ENCODE measurements at places on chromosomes 3 and 15.

- DNase-seq, result no peak
These were observed 61.8 kb upstream of the ATP13A3 start for GRCh38 chr3:194548346-194549321.

- DNase-seq, result peak; percentile 54
These were observed 225 bp downstream of the RHOA start for GRCh38 chr3:49411535-49411967.

- no peak for DNase-seq
These were observed 336.5 kb upstream of the ALCAM start for GRCh38 chr3:105030211-105030610.

- no peak for DNase-seq
These were observed 211.1 kb upstream of the GADL1 start for GRCh38 chr3:31105438-31106077.

DNA sequence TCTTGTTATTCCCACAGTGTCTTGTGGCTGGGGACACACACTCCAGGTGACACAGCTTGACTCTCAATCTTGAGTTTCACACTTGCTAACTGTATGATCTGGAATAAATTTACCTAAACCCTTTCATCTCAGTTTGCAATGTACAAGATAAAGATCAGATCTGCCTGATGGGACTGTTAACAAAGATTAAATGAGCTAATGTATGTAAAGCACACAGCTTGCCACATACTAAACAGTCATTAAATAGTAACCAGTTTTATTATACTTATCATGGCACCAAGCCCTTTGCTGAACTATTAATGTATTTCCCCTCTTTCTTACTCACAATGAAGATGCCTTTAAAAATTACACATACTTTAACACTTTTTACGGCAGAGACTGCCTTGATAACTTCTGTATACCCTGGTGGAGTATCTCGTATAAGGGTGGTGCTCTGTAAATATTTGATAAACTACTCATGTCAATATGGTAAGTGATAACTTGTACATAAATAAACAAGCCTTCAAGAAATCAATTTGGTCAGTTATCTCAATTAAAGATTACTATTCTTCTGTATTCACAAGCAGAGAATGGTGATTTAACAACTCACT lies 184.5 kb downstream of the STAG1 start:
- DNase-seq, result no peak

DNA sequence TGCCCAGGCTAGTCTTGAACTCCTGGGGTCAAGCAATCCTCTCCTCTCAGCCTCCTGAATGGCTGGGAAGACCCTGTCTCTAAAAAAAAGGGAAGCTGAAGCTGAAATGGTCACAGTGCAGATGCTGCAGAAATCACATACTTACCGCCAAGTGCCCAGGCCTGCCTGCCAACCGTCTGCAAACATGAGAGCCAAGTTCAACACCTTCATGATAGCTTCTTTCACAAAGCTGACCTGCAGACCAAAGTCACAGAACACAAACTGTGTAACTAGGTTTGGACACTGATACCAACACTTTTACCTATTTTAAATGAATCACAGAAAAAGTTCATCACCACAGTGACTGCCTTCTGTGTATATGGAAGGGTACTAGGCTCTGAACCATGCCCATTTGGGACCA lies 22.8 kb upstream of the CYFIP1 start:
- DNase-seq, result no peak

- no peak for DNase-seq
These were observed 18.5 kb downstream of the TRANK1 start for GRCh38 chr3:36926292-36926897.

DNA sequence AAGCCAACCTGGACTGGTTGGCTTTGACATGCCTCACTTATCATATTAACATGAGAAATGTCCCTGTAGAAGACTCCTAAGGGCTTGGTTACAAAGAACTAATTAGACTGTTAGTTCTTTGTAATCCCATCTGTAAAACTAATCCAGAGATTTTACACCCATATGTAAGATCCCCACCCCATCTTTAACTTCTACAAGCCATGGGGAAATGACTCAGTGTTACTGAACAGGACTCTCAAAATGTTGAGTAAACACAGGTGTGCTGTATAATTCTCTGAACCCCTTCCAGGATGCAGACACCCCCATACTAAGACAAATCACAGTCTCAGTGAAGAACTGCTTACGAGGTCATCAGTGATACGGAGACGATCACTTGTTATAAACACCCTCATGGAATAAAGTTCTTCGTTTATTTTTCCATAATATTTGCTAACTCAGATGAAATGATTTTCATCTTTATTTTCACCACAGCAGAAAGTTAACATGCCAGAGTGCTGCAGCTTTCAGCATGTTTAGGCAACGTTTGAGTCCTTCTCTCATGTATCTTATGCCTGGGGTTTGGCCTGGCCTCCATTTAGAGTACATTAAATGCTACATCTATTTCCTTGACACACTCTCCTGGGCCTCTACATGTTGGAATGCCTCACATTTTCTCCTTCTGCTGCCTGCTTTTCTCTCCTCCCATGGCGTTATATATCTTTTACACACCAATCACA lies 55.3 kb upstream of the LEKR1 start:
- DNase-seq, result no peak

GRCh38 chr15:80695911-80696661 lies 976 bp downstream of the ABHD17C start:
- peak; percentile 63 for DNase-seq

- no peak for DNase-seq
These were observed 125.9 kb downstream of the TLE3 start for GRCh38 chr15:69971771-69972170.

- no peak for DNase-seq
These were observed 245.3 kb downstream of the MCTP2 start for GRCh38 chr15:94476686-94477085.

DNA sequence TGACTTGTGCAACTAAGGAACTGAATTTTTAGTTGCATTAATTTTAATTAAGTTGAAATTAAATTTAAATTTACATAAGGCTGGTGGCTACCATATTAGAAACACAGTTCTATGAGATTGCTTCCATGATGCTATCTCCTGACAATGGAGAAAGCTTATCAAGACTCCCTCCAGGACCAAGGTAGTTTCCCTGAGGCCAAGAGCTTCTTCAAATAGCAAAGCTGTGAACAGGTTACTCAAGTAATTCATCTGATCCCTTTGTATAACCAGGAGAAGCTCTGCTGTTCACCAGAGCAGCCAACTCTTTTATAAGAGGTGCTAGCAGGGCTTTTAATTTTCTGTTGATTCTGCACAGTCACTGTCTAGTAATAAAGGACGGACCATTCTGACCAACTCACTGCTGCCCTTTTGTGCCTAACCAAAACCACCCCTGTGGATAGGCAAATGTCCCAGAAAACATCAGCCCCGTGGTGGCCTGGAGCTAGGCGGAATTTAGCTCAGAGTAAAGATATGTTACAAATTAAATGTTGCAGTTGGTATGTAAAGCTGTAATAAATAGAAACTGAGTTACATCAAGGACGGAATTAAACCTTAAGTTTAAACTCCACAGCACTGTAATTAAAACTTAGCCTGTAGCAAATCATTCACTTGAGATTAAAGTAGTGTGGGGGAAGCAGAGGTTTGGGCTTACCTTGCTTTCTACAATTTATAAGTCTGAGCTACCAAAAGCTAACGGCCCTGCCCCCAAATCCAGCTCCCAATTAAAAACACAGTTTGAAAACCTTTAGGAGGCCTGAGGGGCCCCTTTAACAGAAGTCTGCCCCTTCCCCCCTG lies 55.6 kb upstream of the LRTM1 start:
- no peak for DNase-seq

DNA sequence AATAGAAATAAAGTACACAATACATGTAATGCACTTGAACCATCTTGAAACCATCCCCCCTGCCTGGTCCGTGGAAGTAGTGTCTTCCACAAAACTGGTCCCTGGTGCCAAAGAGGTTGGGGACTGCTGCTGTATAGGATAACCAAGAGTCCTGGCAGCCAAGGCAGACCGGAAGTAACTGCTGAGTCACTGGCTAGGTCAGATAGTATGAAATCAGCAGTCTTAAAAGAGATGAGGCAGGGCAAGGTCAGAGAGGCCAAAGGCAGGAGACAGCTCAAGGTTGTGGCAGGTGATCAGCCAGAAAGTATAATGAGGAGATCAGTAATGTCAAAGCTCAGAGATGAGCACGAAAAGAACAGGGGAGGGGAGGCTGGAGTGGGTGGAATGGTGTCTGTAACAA lies 60.2 kb downstream of the MAP3K13 start:
- DNase-seq, result peak; percentile 19

DNA sequence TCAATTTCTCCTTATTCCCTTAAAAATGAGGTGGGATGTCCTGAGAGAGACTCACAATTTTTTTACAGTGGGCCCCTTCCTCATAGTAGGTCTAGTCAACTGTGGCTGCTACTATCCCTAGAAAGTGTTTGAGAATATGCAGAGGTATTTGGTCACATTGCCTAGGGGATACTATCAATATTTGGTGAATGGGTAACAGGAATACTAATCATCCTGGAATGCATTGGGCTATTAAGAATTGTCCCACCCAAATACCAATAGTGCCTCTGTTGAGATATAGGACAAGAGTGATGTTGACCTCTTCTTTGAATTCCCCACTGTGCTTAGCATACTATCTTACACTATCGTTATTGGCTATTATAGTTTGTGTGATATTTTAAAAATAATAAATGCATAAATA lies 389.4 kb downstream of the DIPK2A start:
- no peak for DNase-seq

- no peak for DNase-seq
These were observed 107.3 kb upstream of the IGSF10 start for GRCh38 chr3:151568184-151568583.

DNA sequence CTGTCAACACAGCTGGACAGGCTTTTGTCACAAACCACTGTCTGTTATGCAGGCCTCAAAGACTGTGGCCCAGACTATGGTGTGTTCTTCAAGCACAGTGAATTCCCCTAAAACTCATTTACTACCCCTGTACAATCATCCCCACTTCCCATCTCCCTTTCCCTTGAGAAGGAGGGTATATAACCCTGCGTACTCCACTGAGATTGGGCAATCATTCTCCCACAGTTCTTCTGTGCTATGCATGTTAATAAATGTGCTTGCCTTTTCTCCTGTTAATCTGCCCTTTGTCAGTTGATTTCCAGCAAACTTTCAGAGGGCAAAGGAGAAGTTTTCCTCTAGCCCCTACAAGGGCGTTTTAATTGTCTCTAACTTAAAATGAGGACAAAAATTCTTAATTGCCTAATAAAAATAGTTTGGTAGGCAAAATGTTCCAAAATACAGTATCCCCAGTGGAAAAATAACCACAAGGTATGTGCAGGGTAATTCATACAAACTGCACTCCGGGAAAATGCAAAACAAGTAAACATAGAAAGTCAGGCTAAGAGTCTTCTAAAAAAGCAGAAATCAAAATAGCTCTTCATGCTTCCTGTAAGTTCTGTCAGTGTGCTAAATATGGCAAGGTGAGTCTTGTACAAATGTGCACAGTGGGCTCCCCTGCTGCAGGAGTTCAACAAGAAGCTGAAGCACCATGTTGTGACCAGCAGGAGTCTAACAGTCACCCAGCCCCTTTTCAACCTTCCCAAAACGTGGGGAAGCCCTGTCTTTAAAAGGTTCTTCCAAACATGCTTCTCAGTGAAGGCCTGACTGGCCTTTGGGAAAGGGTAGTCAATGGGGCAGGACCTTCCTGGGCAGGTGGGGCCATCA lies 10.2 kb downstream of the ATP10A start:
- DNase-seq, result no peak

GRCh38 chr15:73270366-73271097 lies 98.2 kb downstream of the HCN4 start:
- DNase-seq, result no peak

- no peak for DNase-seq
These were observed 10.0 kb downstream of the RHOA start for GRCh38 chr3:49401766-49402165.

GRCh38 chr3:160707187-160707794 lies 30.3 kb downstream of the ARL14 start:
- peak; percentile 67 for DNase-seq

DNA sequence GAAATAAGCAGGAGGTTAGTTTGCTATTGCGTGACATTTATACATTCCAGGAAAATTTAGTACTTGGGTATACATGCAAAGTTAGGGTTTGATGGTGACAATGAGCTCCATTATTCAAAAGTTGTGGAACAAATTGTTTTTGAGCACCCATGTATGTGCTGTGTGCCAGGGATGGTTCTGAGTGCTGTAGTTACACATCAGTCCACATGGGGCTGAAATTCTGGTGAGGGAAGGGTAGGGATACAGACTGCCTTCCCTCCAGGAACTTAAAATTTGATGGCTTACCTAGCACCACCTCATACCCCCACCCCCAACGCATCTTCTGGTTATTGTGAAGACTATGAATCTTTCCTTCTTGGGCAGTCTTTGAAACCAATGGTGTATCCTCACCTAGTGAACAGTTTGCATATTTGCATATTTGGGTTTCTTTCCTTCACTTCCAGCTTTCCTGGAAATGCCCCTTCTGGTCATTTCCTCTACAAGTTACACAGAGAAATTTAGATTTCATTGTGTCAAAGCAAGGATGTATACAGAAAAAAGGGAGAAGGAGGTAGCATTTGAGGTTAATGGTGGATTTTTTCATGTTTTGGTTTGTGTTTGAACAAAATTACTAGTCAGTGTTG lies 222.0 kb upstream of the IL12A start:
- peak; percentile 51 for DNase-seq

DNA sequence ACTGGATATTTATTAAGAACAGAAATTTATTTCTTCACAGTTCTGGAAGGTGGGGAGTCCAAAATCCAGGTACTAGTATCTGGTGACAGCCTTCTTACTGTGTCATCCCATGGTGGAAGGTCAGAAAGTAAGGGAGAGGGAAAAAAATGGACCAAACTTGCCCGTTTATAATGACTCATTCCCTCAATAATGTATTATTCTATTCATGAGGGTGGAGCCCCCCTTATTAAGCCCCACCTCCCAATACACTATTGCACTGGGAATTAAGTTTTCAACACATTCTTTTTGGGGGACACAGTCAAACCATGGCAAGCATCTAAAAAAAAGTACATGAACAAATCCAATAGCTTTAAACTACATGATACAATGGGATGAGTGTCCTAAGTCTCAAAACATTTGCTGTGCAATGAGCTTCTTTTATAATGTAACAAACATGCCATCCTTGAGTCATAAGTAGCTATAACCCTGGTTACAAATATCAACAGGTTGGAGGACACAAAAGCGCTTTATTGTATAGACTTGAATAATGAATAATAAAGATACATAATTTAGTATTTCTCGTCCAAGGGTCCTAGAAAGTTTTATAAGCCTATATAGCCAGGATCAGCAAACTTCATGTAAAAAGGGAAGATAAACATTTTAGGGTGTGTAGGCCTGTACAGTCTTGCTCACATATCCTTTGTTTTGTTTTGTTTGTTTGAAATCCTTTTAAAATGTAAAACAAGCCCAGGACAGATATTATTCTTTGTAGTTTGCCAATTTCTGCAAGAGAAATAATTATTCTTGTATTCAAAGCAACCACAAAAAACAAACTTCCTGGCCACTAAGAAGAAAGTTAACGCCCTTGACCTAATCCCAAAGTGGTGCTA lies 160.6 kb upstream of the RAP2B start:
- no peak for DNase-seq

- DNase-seq, result no peak
These were observed 13.8 kb downstream of the BDH1 start for GRCh38 chr3:197541756-197542539.

GRCh38 chr15:61835496-61836106 lies 224.6 kb downstream of the VPS13C start:
- DNase-seq, result peak; percentile 39
